RWPE1 (cell line): ENCODE measurements at places on chromosomes 1 and 21.

GRCh38 chr1:231940701-231941100 is 314.1 kb downstream of the DISC1 start:
- DNase-seq = no peak

DNA sequence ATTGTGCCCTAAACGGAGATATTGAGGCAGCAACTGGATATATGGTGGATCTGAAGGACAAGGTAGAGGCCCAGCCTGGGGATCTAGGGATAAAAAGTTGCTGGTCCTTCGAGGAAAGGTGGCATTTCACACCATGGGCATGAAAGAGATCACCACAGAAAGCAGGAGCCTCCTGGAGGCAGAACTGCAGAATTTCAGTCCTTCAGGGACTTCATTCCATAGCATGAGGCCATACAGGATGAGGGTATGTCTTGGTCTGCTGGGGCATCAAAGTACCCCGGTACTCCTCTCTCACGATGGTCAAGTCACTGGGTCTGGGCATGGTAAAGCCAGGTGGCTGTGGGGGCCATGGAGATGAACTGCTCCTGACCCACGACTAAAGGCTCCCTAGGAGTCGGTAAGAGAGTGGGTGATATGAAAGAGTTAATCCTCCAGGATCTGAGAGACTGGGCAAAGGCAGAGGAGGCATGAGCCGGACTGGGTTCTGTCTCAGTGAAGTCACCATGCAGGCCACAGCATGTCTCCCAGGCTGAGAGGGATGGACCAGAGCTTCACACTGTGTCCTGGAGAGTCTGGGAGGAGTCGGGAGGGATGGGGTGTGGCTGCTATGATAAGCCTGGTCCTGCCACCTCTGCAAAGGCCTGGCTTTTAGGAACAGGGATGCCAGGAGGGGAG is 5.8 kb upstream of the SPRR5 start:
- DNase-seq = peak; percentile 80

DNA sequence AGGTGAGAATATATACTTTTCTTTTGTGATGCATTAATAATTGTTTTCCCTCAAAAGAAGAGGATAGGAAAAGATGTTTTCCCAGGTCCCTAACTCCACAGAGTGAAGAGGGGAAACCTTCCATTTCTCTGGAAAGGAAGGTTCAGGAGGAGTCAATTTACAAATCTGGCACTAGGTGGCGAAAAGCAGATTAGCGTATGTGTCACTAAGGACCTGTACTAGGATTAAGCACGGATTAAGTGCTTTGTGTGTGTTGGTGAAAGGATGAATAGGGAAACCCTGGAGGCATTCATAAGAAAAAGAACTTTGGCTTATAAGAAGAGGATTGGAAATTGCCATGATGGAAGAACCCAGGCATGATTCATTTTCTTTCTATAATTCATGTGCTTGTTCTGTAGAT is 410.1 kb upstream of the PLXNA2 start:
- peak; percentile 8 for DNase-seq

DNA sequence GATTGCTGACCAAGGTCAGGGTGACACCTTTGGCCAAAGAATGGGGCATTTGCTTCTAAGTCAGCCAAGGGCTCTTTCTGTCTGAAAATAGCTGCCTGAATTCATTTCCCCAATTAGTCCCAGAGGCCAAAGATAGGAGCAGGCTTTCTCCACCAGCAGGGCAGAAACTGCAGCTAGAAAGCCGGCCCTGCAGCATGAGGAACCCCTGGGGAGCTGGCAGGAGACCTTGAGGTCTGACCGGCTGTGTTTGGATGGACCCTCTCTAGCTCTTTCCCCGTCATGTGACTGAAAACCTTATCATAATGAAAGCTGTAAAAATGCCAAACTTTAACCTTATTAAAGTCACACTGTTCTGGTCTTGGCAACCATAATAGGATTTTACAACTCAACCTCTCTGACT is 93.4 kb downstream of the CD58 start:
- no peak for DNase-seq

GRCh38 chr1:9827558-9828185 is 3.9 kb upstream of the CLSTN1 start:
- no peak for DNase-seq
